NCI-H526 (cell line): ENCODE measurements at places on chromosomes 5 and 9.
A peak's percentile ranks its signal among the peaks of the same experiment; 100 is the strongest.

DNA sequence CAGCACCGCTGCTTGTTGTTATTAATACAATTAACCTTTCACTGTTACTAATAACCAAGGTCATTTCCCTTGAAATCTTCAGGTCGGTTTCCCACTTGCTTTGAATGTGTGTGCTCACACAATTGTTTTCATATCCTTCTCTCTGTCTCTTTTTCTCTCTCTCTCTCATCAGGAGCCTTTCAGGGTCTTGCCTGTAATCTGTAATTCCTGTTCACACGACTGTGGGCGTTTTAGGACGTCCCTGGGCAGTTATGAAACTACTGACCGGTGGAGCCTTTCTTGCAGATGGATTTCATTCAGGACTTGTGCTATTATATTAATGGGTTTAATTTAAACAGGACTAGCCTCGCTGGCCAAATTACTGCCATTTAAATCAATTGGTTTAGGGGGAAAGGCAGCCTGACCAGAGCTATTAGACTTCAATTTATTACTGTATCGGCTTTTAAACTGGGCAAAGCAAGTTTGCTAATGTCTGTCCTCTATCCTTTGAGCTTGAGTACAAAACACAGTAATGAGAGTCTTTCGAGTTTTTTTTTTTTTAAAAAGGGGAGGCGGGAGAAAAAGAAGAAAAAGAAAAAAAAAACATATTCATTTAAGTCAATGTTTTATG lies 316.0 kb upstream of the TLE4 start:
- DNase-seq, result no peak

GRCh38 chr5:16412556-16412955 lies 53.0 kb downstream of the ZNF622 start:
- no peak for DNase-seq

DNA sequence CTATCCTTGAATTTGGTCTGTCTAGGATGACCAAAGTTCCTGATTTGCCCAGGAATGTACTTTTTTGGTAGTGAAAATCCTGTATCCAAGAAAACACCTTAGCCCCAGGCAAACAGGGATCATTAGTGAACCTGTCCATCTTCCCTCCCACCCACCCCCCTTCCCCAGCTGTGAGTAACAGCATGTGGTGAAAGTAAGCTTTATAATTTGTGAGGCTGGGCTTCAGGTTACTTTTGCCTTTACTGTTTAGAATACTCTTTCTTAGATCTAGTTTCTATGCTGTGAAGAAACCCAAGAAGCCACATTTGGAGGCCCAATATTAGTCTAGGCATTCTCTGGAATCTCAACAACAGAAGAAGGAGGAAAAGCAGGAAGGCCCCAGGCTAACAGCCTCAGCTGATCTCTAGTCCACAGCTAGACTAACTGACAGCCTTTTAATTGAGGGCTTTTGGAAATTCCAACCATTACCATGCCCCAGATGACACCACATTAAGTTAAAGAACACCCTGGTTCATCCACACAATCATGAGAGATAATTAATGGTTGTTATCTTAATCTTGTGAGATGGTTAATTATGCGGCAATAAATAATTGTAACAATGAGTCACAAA lies 703.0 kb upstream of the NUDT12 start:
- DNase-seq, result no peak

GRCh38 chr5:77292026-77292757 lies 81.7 kb downstream of the PDE8B start:
- no peak for DNase-seq

- no peak for DNase-seq
These were observed 71.0 kb upstream of the FCN1 start for GRCh38 chr9:134988706-134989105.

- DNase-seq, result no peak
These were observed 24.2 kb downstream of the BASP1 start for GRCh38 chr5:17241635-17242034.

DNA sequence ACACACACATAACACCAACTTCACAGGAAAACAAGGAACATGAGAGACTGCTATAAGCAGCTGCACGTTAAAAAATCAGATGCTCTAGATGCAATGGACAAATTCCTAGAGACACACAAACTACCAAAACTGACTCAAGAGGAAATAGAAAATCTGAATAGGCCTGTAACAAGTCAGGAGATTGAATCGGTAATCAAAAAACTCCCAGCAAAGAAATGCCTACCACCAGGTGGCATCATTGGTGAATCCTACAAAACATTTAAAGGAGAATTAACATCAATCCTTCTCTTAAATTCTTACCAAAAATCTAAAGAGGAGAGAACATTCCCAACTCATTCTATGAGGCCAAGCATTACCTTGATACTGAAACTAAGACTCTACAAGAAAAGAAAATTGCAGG lies 54.9 kb downstream of the NDST1 start:
- DNase-seq, result peak; percentile 41

GRCh38 chr9:137069508-137070091 lies 757 bp downstream of the SAPCD2 start:
- DNase-seq, result peak; percentile 41

GRCh38 chr5:37739817-37740261 lies 100.0 kb downstream of the GDNF start:
- DNase-seq, result no peak

GRCh38 chr9:104774132-104774531 lies 10.2 kb downstream of the NIPSNAP3B start:
- no peak for DNase-seq

DNA sequence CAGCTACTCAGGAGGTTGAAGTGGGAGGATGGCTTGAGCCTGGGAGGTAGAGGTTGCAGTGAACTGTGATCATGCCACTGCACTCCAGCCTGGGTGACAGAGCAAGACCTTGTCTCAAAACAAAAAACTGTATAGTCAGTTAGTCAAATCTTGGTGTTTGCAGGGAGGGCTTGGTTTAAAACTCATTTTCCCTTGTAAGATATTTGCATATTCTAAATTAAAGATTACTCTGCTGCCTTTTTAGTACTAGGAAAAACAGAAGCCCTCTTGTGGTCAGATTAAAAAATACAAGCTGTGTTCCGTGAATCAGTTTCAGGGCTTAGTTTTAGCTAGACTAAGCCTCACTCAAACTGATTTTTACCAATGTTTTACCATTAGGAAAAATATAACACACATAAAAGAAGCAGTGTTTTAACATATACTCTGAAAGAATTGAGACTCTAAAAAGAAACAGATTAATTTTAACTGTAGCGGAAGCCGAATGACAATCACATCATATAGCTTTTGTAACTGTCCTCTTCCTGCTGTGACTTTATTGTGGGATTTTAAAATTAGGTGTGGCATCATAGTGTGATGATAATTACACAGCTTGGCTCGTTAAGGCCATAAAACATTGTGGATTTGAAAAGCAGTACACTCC lies 84.9 kb upstream of the BASP1 start:
- DNase-seq, result peak; percentile 92

- no peak for DNase-seq
These were observed 48.2 kb downstream of the GPR107 start for GRCh38 chr9:130101915-130102314.

DNA sequence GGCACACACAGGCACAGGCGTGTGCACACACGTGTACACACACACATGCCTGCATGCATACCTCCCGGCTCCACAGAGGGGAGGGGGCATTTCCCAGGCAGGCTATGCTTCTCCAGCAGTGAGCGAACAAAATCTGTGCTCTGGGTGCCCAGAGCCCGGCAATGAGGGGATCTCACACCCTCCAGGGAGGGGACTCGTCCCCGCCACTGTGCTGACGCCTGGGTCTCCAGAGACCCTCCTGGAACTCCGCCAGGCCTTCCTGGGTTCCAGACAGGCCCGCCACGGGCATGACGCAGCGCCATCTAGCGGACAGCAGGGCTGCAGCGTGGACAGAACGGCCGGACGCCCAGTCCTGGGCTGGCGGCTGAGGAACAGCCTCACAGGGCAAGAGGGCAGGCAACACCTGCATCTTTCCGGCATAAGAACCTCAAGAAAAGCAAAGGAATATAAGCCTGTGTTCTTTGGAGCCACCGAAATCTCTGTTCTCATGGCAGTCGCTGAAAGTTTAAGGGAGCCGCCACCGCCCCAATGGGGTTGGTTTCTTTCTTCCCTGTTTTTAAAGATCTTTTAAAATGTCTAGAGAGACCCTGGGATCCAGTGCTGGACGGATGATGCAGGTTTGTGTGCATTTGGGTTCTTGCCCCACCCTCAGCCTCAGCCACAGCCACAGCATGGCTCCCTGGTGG lies 135.6 kb upstream of the PPP1R26 start:
- no peak for DNase-seq

DNA sequence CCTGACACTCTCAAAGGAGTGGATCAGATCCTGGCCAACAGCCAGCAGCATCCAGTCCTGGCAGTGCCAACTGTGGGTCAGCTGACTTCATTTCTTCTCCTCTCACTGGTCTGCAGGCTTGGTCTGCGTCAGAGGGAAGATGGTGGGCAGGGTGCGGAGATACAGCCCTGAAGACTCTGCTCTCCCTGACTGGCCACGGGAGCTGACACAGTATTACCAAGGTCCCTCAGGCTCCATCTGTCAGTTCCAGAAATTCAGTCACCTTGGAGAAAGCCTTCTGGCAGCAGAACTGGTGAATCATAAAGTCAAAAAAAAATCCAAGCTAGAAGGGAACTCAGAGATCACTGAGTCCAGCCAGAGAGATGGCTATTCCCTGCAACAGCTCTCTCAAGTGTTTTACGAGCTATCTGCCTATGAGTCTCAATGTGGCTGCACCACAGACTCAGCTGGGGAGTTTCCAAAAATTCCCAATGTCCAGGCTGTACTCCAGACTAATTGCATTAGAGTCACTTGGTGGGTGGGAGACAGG lies 27.9 kb downstream of the C1QTNF2 start:
- DNase-seq, result no peak

DNA sequence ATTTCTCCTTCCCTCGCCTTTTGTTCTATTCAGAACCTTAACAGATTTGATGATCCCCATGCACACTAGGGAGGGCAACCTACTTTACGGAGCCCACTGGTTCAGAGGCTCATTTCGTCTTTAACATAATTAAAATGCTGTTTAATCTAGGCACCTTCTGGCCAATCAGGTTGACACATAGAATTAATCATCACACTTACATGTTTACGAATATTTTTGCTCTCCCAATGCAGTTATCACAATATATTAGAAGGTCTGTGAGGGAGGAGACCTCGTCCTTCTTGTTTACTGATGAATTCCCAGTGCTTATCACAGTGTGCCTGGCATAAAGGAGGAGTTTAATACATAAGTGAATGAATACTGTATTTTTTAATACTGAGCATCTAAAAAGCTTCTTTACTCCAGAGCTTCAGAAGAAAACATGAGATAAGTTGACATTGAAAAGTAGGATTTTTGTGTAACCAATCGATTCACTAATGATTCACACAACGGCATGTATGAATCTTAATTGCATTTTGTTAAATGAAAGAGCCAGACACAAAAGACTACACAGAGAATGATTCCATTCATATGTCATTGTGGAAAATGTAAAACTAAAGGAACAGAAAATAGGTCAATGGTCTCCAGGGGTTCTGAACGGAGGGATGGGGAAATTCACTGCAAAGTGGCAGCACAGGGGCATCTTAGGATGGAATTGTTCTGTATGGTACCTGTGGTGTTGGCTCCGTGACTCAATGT lies 78.6 kb upstream of the VCAN start:
- DNase-seq, result no peak

DNA sequence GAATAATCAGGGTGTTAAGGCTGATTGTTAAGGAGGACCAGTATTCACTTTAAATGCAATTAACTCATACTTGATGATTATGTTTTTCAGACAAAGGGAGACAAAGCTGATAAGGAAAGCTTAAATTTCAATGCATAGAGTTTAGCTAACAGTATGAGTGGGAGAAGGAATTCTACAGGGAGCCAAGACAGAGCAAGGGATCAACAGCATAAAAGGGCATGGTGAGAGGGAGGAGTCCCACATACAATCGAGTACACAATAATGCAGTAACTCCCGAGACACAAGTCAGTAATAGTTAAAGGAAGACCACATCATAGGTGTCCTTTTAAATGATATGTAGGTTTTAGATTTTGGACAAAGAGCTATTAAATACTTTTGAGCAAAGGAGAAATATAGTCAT lies 191.7 kb upstream of the PTPRD start:
- no peak for DNase-seq

GRCh38 chr9:132810314-132810713 lies 67.8 kb downstream of the AK8 start:
- no peak for DNase-seq
